Ascending aorta (tissue), 2 donors: ENCODE measurements at places on chromosomes 1 and 21.
A peak's percentile ranks its signal among the peaks of the same experiment; 100 is the strongest.

DNA sequence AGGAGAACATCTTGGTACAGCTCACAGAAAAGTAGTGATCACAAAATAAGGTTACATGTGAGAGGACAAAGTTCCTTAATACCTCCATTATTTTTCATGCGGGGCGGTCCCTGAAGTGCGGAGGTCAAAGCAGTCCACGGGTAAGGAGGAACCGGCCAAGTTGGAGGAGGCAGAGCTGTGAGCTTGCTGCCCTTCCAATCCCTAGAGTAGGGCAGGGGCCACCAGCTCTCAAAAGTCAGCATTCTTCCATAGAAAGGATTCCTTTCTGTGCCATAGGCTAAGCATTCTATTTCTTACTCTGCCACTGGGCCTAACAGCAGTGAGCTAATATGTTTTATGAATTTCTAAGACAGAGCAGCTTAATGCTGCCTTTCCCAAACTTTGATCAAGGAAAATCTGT, 50.9 kb upstream of the USP1 start:
- H3K4me3 ChIP-seq, result no peak overlapping the region
- no peaks in the 10 kb centered on the region for H3K4me1 ChIP-seq
- H3K27ac ChIP-seq, result no peak overlapping the region
- DNase-seq, result no peak
- H3K27me3 ChIP-seq, result no peaks in the 10 kb centered on the region

- H3K27ac ChIP-seq, result peak overlapping the region; percentile 14
- peaks cover 42% of the 10 kb centered on the region for H3K4me1 ChIP-seq
- H3K27me3 ChIP-seq, result no peaks in the 10 kb centered on the region
- no peaks in the 10 kb centered on the region for H3K36me3 ChIP-seq
- DNase-seq, result no peak
These were observed 32.0 kb upstream of the CSF1 start for GRCh38 chr1:109878531-109879104.

- no peaks in the 10 kb centered on the region for H3K4me1 ChIP-seq
- no peaks in the 10 kb centered on the region for H3K27me3 ChIP-seq
- H3K36me3 ChIP-seq, result no peaks in the 10 kb centered on the region
These were observed 126.5 kb downstream of the SPATA46 start for GRCh38 chr1:162250004-162250730.

DNA sequence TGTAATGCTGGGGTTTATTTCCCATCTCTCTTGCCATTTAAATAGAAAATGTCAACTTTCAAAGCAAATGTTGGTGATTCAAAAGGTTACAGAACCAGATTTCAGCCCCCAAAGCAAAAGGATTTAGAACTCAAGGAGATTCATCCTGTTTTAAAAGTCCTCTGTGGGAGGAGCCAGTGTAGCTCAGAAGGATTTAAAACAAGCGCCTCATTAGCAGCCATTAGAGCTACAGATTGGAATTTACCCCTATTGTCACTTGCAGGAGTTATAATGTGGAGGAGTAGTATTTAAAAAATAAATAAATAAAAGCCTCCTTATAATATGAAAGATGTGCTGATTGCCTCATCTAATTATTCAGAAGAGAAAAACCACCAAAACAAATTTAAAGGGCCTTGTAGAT, 107.8 kb downstream of the LAMC2 start:
- H3K4me1 ChIP-seq, result no peaks in the 10 kb centered on the region
- no peaks in the 10 kb centered on the region for H3K36me3 ChIP-seq
- H3K4me3 ChIP-seq, result no peak overlapping the region
- DNase-seq, result no peak

GRCh38 chr1:7050751-7051665, 265.8 kb downstream of the CAMTA1 start:
- no peaks in the 10 kb centered on the region for H3K4me1 ChIP-seq
- H3K36me3 ChIP-seq, result no peaks in the 10 kb centered on the region
- no peak overlapping the region for H3K27ac ChIP-seq
- peak; percentile 33 for DNase-seq

DNA sequence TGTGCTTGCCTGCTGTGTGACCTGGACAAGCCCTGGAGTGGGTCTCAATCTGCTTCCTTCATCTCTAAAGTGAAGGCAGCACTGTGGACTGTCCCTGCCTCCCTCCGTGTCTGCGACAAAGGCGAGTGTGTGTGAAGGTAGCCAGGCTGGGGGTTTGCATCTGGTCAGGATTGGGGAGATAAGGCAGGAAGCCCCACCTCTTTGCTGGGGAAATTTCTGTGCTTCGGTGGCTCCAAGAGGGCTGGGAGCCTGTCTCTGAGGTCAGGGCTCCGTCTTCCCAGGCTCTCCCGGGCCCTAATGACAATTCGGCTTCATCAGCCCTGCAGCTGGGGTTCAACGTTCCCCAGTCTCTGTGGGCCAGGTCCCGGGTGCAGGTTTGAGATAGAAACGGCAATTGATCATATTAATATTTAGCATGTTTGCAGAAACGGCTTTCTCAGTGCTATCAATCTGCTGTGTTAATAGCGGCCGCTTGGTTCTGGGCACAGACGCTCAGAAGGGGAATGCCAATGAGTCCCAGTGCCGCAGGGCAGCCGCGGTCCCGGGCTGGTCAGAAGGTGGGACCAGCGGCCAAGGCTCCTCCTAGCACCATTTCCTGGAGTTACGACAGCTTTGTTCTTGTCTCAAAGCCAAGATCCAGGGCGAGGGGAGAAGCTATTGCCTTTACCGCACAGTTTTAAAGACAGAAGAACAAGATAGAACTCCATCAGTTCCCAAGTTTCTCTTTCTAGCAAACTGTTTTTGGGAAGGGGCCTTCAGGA, 105.7 kb downstream of the PRDM16 start:
- H3K4me1 ChIP-seq, result peaks cover 62% of the 10 kb centered on the region
- H3K4me3 ChIP-seq, result peak overlapping the region; percentile 51
- DNase-seq, result peak; percentile 94
- H3K27me3 ChIP-seq, result no peaks in the 10 kb centered on the region
- peak overlapping the region; percentile 93 for H3K27ac ChIP-seq
- no peaks in the 10 kb centered on the region for H3K36me3 ChIP-seq

- H3K27ac ChIP-seq, result no peak overlapping the region
- H3K4me1 ChIP-seq, result no peaks in the 10 kb centered on the region
- H3K4me3 ChIP-seq, result no peak overlapping the region
- no peaks in the 10 kb centered on the region for H3K27me3 ChIP-seq
- DNase-seq, result no peak
These were observed 33.0 kb upstream of the DNAJC6 start for GRCh38 chr1:65276197-65276939.

DNA sequence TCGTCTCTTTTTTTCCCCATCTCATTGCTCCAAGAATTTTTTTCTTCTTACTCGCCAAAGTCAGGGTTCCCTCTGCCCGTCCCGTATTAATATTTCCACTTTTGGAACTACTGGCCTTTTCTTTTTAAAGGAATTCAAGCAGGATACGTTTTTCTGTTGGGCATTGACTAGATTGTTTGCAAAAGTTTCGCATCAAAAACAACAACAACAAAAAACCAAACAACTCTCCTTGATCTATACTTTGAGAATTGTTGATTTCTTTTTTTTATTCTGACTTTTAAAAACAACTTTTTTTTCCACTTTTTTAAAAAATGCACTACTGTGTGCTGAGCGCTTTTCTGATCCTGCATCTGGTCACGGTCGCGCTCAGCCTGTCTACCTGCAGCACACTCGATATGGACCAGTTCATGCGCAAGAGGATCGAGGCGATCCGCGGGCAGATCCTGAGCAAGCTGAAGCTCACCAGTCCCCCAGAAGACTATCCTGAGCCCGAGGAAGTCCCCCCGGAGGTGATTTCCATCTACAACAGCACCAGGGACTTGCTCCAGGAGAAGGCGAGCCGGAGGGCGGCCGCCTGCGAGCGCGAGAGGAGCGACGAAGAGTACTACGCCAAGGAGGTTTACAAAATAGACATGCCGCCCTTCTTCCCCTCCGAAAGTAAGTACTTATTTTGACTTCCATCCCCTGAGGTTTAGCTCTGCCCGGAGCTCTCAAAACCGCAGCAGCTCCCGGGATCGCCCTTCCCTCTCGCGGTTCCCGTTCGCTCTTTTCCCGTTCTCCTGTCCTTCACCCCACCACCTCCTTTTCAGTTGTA, 1.5 kb downstream of the TGFB2 start:
- H3K4me3 ChIP-seq, result peak overlapping the region; percentile 88
- no peaks in the 10 kb centered on the region for H3K27me3 ChIP-seq
- no peak for DNase-seq
- peak overlapping the region; percentile 89 for H3K27ac ChIP-seq
- H3K36me3 ChIP-seq, result no peaks in the 10 kb centered on the region
- H3K4me1 ChIP-seq, result peaks cover 2% of the 10 kb centered on the region

DNA sequence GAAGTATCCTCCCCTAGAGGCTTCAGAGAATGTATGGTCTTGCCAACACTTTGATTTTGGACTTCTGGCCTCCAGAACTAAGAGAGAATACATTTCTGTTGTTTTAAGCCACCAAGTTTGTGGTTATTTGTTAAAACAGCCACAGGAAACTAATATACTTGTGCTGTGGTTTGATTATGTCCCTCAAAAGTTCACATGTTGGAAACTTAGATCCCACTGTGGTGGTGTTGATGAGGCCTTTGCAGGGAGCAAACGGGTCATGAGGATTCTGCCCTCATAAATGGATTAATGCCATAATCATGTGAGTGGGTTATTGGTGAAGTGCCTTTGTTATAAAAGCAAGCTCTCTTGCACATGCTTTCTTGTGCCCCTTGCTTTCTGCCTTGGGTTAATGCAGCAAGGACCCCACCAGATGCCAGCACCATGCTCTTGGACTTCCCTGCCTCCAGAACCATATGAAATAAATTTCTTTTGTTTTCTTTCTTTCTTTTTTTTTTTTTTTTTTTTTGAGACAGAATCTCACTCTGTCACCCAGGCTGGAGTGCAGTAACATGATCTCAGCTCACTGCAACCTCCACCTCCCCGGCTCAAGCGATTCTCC, 157.3 kb downstream of the CLIC6 start:
- peaks cover 3% of the 10 kb centered on the region for H3K36me3 ChIP-seq
- no peaks in the 10 kb centered on the region for H3K4me1 ChIP-seq
- no peak overlapping the region for H3K27ac ChIP-seq
- no peaks in the 10 kb centered on the region for H3K27me3 ChIP-seq

DNA sequence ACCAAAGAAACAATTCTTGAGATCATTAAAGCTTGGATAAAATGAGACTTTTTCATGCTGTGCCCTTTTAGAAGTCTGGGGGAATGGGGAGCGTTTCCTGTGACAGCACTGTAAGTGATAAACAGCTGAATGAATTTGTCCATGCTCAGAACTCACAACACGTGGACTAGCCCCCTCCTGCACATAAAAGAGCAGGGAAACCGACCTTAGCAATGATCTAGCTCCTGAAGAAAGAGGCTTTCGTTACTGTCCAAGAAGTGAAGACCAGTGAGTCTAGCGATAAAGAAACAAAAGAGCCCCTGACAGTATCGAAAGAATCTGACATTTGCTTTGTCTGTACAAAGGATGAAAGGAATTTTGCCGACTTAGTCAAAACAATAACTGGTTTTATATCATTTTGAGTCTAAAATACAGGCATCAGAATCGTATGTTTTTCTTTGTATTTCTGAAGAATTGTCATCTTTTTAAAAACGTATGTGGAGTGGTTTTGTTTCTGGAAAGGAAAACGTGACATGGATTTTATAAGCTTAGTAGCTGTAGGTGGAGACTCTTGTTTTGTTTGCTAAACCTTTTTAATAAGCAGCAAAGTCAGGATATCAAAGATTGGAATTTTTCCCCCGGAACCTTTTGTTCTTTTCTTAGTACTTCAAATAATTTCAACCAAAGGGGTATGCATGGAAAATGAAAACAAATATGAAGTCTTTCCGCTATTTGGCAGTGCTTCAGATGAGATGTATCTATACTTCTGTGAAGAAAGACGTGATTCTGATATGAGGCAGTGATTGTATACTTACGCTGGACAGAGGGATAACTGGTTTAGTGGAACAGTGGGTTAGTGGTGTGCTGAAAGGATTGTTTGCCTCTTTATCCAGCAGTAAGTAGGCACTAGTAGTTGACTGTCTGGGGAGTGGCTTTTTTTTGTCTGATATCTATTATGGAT, 61.0 kb downstream of the MAST2 start:
- no peak for DNase-seq
- H3K4me3 ChIP-seq, result no peak overlapping the region
- no peaks in the 10 kb centered on the region for H3K4me1 ChIP-seq
- H3K27ac ChIP-seq, result no peak overlapping the region
- no peaks in the 10 kb centered on the region for H3K27me3 ChIP-seq

GRCh38 chr1:156690675-156691036, 13.4 kb upstream of the NES start:
- no peak overlapping the region for H3K27ac ChIP-seq
- peaks cover 8% of the 10 kb centered on the region for H3K4me1 ChIP-seq
- no peak for DNase-seq

GRCh38 chr21:39908265-39908923, 41.2 kb downstream of the PCP4 start:
- no peaks in the 10 kb centered on the region for H3K4me1 ChIP-seq
- DNase-seq, result no peak
- no peaks in the 10 kb centered on the region for H3K36me3 ChIP-seq
